ENCODE measurements at places on chromosomes 16 and 17.

GRCh38 chr17:61996916-61997605, 68.0 kb downstream of the MED13 start:
- no peak for DNase-seq

DNA sequence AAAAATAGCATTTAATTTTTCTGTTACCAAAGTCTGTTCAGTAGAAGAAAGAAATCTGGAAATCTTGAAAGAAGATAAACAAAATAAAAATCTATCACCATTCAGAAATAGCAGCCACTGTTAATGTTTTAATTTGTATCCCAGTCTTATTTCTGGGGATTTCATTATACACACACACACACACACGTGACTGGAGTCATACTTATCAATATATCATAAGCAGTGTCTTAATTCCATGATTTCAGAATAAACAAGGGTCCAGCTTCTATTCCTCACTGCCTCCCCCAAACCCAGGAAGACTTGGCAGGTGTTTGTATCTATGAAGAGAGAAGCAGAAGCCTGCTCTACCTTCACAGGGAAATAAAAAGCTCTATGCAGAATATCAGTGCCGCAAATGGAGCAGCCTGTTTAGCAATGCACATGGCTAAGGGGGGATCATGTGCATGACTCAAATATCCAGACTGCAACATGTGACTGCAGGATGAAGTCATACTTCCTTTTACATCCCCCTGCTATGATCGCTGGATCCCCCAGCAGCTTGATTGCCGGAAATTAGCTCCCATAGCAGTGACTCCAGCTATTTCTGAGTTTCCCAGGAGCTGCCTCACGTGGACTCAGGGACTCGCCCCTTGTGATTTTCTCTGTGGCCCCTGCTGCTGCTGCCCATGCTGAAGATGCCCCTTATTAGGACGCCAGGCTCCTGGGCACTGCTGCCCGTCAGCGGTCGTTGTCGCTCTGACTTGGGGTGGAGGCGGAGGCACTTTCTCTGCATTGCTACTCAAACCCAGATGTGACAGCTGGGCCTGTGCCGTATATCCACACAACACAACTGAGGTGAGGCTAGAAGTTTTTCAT, 341.0 kb downstream of the CPPED1 start:
- DNase-seq: no peak

DNA sequence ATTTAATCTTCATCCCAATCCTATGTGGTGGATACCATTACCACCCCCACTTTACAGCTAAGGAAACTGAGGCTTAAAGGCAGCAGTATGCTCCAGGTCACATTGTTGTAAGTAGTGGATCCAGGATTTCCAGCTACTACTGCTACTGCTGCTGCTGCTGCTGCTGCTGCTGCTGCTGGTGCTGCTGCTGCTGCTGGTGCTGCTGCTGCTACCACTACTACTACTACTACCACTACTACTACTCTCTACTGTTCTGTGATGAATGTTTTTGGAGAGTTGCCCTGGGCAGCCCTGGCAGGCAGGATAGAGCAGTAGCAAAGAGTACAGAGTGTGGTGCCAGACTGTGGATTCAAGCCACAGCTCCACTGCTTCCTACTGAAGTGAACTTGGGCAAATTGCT, 49.3 kb upstream of the SLC12A3 start:
- no peak for DNase-seq

GRCh38 chr16:1701216-1701878, 4.6 kb upstream of the MAPK8IP3 start:
- no peak for DNase-seq

DNA sequence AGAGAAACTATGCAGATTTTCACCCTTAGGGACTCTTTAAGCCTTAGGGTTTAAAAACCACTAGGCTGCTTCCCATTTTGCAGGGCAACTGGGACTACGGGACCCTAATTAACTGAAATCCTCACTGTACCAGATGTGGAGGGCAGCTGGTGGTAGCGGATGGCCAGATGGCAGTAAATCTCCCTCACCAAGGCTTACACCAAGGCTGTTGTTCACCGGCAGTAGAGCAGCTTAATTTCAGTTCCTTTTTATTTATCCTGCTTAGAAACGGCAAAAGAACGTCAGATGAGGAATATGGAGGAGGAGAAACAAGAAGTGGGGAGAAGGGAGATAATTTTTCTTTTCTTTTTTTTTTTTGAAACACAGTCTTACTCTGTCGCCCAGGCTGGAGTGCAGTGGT, 6.5 kb downstream of the ABHD15 start:
- DNase-seq: no peak

- no peak for DNase-seq
Observed at GRCh38 chr16:59180083-59180476, 446.0 kb upstream of the GOT2 start.

DNA sequence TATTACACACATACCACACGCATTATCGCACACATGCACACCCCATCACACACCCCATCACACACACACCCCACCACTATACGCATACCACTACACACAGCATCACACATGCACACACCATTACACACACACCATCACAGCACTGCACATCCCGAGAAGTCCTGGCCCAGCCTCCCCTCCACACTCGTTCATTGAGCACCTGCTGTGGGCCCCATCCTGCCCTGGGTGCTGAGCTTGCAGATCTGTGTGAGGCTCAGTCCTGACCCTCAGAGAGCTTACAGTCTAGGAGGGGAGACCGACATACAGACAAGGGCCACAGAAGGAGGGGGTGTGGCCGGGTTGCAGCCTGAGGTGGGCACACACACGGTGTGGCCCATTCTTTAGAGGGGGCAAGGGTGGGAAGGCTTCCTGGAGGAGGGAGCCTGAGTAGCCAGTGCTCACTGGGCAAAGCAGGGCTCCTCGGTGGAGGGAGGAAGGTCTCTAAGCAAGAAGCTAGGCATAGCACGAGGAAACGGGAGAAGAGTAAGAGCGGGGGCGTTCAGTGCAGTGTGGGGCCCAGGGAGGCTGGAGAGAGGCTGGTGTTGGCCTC, 206.6 kb downstream of the NTN1 start:
- no peak for DNase-seq

DNA sequence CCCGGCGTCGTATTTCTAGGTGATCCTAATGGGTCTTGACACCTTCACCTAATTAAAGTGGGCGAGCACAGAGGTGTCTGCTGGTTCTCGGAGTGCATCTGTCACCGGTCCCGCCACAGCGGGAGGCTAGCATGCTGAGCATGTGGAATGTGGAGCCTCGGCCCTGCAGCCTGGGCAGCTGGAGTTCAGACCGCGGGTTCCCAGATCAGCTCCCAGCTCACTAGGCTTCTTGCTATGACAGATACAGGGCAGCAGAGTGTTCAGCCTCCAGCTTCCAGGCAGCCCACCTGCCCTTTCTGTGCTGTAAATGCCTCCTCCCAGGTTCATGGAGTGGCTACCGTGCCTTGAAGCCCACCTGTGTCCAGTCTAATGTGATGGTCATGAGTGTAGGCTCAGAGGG, 166.7 kb downstream of the CPPED1 start:
- DNase-seq: no peak

DNA sequence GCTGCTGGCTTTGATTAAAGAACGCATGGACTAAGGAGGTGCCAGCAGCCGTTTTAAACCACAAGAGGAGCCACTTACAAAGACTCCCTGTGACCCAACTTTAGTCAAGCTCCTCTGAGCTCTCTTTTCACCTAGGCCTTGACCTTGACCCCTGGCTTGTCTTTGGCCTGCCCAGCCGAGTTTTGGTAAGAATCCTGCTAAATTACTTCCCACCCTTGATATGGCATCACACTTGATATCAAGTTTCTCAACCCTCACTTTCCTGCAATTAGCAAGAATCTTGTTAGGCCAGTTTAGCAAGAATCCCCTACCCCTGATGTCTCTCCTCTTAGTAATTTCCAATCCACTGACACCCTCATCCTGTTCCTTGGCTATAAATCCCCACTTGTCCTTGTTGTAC, 232.8 kb upstream of the SALL1 start:
- no peak for DNase-seq

- no peak for DNase-seq
Observed at GRCh38 chr17:73288534-73289302, 23.1 kb downstream of the CDC42EP4 start.

DNA sequence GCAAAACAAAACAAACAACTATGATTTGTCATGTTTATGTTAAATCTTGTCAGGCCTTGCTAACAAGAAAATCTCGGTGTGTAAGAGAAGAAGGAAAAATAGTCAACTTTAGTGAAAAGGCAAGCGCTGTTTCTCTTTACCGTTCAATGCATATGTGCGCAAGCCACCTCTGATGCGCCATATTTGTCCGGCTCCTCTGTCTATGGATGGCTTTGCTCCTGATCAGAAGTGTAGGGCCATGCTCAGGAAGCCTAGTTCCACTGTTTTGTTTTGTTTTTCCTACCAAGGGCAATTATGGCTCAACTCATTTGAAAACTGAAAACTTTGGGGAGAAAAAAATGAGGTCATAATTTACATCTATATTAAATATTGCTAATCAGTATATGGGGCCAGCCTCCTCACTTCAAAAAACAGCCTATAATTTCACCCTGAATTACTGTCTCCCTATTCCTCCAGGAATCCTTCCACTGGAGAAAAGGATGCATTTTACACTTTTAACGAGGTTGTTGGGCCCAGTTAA, 4.5 kb downstream of the MAF start:
- no peak for DNase-seq

- DNase-seq: no peak
Observed at GRCh38 chr16:25065899-25066298, 45.6 kb upstream of the LCMT1 start.

DNA sequence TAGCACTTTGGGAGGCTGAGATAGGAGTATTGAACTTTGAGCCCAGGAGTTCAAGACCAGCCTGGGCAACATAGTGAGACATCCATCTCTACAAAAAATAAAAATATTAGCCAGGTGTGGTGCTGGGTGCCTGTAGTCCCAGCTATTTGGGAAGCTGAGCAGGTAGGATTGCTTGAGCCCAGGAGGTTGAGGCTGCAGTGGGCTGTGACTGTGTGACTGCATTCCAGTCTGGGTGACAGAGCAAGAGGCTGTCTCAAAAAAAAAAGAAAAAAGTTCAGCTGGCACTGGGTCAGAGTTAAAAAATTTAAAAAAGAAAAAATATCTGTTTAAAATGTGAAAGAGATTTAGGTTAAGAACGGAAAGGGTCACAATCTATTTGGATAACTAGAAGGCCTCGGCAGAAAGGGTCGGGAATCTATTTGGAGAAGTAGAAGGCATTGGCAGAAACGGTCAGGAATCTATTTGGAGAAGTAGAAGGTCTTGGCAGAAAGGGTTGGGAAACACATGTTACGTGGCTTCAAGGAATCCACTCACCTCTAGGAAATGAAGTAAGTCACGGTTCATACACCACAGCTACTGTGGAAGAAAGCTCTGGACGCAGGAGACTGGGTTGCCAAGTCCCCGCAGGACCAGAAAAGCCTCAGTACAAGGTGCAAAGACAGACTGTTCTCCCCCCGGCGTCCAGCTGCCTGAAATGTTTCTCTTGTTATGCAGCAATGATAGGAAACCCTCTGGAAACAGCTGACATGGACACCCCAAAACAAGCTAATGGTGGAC, 25.3 kb downstream of the LMF1 start:
- no peak for DNase-seq

DNA sequence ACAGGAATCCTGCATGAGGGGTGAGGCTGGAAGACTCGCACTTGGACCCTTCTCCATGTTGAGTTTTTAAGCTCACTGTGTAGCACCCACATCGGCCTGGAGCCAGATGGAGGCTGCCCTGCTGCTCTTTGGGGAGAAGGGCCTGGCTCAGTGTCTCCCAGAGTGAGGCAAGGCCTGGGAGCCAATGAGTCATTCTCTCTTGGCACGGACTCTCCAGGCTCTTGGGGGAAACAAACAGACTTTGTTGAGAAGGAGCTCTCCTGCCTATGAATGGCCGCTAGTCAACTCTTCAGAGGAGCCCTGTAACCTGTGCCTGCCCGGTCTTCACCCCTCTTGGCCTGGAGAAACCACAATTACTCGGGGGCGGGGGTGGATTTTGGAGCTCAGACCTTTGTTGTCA, 50.8 kb upstream of the MAF start:
- no peak for DNase-seq

- no peak for DNase-seq
Observed at GRCh38 chr17:59767176-59767575, 59.7 kb downstream of the VMP1 start.

GRCh38 chr17:65037157-65037556, 19.4 kb downstream of the GNA13 start:
- no peak for DNase-seq

DNA sequence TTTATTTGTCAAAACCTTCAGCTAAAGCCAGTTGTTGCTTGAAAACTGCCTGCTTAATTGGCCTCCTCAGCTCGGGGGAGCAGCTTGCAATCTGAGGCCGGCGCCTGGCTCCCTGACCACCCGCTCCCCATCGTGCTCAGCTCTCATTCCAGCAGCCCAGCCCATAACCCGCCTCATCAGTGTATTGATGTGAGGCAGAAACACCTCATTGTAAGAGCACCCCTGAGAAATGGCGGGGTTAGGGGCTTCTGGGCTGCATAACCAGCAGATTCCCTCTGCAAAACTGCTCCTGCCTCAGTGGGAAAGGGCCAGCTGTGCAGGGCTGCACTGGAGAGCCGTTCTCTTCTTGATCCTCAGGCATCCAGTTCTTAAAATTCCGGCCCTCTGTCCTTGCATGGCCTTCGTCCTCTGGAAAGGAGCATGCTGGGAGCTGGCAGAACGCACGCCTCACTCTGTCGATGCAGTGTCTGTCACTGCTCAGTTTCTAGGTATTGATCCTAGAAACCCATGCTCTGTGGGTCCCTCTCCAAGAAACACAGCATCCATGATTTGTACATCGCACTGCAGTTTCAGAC, 113.8 kb upstream of the CHMP6 start:
- no peak for DNase-seq
